ENCODE measurements at places on chromosomes 5 and 9.

DNA sequence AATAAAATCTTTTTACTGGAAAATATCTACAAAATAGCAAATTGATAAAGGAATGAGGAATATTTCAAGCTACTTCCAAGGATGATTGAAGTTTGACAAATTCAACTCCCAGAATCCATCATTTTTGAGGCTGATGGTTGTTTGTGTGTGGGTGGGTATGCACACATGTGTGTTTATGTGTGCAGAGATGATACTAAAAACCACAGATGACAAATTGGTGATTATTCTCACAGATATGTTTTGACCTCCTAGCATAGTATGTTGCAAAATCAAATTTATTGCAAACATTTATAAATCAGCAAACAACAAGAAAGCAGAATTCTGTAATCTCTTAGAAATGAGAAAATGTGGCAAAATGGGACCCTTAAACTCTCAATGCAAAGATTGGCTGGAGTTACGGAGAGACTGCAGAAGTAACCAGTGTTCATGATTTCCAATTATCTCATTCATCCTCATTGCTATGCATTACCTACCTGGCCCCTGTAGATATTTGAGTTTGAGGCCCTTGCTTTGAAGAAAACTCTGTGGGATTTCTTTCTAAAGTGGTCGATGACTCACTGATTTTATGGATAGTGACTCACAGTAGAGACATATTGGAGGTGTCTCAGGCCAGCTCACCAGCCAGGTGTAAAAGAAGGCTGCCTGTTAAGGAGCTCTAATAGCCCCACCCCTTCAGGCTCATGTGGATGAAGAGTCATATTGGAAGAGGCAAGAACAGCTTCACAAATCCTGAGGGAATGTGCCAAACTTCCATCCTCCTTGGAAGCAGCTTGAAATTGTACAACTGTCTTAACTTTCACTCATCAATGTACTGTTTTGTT lies 44.6 kb upstream of the TMC1 start:
- DNase-seq: no peak

- DNase-seq: no peak
Observed at GRCh38 chr5:39426746-39427105, 1.9 kb upstream of the DAB2 start.

- peak; percentile 72 for DNase-seq
Observed at GRCh38 chr5:62778316-62779009, 199.8 kb downstream of the LRRC70 start.

DNA sequence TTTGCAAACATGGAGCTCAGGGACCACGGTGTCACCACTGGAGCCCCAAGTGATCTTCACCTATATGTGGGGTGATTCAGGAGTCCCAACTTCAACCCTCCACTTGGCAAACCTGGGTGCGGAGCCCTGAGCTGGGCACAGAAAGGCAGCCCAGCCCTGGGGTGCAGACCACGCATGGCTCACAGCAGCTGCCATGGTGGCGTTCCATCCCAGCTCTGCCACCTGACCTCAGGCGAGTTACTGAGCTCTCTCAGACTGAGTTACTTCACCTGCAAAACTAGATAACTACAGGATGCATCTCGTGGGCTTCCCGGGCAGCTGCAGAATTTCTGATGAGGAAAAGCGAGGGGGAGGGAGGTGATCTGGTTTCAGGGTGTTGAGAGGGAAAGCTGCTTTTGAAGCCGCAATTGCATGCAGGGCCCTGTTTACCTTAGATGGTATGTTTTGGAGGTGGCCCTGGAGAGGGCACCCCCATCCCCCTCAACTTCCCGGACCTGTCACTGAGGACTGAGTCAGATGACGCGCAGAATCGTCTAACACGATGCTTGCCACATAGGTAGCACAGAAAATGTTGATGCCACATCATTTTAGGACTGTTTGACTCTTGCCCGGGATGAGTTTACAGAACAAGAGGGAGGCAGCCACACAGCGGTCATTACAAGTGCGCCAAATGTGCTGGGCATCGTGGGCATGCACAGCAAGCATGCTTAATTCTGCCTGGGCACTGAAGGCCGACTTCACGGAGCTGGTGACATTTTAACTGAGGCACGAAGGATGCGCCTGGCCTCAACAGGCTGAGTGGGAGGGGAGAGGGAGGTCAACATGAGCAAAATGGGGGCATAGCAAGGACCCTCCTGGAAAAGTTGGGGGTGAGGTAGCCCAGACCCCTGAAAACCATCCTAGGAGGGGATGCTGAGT lies 154.6 kb downstream of the COL23A1 start:
- DNase-seq: no peak

- no peak for DNase-seq
Observed at GRCh38 chr5:88702332-88702731, 180.7 kb downstream of the MEF2C start.

GRCh38 chr5:96997265-96997859 lies 61.5 kb downstream of the LNPEP start:
- peak; percentile 75 for DNase-seq

DNA sequence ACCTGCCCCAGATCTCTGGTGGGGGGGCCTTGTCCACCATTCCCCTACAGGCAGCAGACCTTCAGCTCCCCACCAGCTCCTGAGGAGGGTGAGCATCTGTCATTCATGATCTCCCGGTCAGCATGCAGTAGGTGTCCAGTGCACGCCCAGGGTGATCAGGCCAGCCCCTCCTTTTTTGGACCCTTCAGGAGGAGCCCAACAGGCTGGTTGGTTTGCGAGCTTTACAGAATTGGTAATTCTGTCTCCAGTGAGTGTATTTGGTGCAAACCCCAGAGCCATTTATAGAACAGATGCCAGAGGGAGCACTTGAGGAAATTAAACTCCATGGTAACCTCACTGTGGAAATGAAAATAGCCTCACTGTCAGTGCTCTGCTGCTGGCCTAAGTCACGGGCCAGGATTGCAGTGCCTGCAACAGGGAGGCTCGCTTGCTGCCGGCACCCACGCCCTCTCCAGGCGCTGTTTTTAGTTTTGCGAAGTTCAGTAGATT lies 23.4 kb downstream of the WNK2 start:
- peak; percentile 61 for DNase-seq

DNA sequence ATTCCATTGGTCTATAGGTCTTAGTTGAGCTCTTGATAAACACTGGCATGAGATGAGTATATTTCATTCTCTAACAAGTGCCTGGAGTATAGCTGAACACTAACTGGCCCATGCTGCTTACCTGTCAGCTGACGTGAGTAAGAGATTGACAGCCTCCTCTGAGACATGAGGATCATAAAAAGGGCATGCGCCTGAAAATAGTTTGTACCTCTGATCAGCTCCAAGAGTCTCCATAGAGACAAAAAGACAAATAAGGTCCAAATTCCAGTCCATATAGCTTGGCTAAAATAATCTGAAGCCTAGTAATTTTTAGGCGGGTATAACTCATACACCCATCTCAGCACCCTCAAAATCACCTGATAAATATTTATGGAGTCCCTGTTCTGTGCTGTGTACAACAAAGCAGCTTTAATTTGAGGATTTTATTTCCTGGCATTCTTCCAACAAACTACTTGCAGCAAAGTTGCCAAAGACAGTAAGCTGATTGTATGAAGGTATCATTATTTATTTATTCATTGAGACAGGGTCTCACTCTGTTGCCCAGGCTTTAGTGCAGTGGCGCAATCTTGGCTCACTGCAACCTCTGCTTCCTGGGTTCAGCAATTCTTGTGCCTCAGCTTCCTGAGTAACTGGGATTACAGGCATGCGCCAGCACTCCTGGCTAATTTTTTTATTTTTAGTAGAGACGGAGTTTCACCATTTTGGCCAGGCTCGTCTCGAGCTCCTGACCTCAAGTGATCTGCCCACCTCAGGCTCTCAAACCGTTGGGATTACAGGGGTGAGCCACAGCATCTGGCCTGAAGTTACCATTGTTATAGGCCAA lies 16.2 kb upstream of the FSD1L start:
- no peak for DNase-seq

DNA sequence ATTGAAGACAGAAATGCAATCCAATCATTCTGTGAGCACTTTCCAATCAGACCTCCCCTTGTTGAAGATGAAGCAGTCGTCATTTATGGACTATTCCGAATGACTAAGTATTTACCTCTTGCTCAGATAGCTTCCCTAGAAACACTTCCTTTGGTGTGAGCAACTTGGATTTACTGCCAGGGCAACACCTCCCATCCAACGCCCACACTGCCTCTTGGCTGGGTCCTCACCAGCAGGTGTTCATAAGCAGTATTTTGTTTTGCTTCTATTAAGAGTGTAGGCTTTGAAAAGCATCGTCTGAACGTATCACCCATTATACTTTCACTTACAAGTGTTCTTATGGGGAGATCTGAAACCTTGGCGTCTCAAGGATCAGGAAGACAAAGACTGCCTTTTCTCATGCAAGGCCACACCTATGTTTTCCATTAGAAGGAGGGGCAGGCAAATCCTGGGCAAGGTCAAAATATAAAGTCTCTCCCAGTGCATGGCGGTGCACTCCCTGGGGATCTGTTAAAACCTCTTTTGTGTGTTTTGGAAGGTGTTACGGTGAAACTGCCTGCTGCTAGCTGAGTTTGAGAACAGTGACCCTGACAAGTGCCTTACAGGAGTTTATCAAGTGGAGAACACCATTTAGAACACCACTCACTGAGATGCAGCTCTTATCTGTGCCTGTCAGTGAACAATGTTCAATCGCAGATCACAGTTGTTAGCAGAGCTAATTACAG lies 10.6 kb upstream of the MARCHF3 start:
- DNase-seq: no peak

DNA sequence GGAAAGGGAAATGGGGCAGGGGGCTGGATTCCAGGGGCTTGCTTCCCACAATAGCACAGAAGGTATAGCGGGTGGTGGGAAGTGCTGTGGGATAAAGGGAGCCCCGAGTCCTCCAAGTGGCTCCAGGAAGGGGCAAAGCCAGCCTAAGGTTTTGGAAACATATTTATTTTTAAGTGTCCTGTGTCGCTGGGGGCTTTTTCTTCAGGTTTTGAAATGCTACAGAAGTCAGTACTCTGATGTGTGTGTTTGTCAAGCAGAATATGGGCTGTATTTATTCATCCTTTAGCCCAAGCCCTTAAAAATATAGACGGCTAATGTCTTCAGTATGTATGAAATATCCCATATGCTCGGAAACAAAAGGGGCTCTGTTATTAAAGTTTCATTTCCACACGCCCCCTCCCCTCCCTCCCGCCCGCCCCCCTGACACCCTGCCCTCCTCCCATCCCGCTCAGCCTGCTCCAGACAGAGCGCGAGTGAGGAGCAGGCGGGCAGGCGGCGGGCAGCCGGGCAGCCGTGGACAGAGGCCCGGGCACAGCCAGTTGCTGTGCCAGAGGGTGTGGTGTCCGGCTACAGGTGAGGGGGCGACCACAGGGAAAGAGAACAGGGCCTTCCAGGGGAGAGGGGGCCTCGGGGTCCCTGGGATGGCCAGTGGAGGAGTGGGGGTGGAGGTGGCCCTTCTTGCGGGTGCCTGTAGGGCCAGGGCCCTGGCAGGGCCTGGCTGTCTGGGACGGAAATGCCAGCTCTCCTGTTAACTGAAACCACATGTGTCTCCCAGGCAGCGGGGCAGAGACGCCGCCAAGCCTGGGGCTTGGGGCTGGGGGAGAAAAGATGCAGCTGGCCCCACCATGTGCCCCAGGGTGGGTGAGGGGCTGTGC lies 39.6 kb upstream of the SYNPO start:
- DNase-seq: no peak

GRCh38 chr9:21412107-21412506 lies 3.2 kb downstream of the IFNA8 start:
- no peak for DNase-seq

GRCh38 chr5:54484219-54484894 lies 28.9 kb downstream of the HSPB3 start:
- DNase-seq: no peak

- no peak for DNase-seq
Observed at GRCh38 chr5:135743181-135743580, 91.3 kb upstream of the SLC25A48 start.

DNA sequence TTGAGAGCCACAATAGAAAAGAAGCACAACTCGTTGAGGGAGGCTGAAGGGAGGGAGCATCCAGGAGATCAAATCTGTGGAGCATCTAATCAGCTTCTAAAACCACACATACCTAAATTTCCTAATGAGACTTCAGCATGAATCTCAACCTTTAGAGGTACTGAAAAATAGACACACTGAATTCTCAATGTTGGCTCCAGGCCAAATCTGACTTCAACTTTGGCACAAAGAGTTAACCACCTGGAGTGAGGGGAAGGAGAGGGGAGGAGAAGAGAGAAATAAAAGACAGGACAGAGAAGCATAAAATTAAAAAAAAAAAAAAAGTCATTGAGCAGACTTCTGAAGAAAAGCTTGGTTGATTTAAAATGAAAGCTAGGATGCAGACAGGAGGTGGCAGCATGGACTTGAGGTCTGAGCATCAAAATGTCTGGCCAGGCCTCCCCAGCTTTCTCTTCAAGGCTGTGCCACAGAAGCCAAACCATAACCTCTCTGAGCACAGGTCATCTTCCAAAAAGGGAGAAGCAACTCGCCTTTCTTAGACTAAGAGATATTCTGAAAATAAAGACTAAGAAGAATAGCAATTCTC lies 205.6 kb downstream of the DENND1A start:
- peak; percentile 63 for DNase-seq

DNA sequence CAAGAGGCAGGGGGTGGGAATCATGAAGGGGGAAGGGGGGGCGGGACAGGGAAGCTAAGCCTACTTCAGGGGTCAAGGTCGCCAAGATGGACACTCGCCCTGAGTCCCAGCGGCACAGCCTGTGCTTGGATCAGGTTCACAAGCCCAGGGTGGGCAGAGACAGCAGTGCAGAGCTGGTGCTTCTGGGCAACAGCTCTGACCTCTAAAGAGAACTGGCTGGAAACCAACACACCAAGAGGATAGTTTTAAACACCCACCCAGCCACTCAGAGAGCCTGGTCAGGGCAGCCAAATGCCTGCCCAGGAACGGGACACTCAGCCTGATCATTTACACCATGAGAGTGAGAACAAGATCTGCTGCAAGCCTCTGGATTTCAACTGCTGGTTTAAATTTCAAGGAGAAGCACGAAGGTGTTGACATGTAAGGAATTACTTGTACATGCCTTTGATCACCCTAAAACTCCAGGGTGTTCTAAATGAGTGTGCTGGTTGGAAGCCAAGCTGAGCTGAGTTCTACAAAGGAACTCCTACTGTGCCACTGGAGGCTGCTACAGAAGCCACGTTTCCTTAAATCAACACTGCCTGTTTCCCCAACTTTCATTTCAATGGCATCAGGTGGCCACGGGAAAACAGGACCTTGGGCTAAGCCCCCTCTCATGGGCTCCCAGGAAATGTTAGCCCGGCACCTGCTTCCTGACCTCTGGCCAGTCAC lies 91.5 kb downstream of the TTLL11 start:
- no peak for DNase-seq

- DNase-seq: peak; percentile 90
Observed at GRCh38 chr9:128656416-128657343, at the start of gene DYNC2I2. Gene DYNC2I2, minus strand, starts transcription at chr9:128656847. Its CDS starts 121 bp downstream, at chr9:128656726.

DNA sequence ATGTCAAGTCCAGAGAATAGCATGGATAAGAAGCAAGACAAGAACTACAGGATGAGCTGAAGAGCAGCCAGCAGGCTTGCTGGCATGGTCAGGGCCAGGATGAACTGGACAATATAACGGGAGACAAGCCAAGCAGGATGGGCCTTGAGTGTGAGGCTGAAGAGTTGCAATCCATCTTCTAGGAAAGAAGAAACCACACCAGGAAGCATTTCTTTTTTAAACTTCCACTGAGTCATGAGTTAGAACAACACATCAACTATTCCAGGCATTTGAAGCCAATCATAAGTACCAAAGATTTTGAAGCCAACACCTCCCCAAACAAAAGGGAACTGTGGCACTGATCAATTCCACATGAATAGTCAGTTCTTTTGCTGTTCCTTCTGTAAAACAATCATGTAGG lies 27.3 kb downstream of the SLC31A2 start:
- no peak for DNase-seq

GRCh38 chr9:105828596-105829213 lies 134.4 kb downstream of the TMEM38B start:
- DNase-seq: no peak

All from pons (tissue), 1 donor.